Left renal cortex interstitium (tissue), 4 donors: ENCODE measurements at places on chromosomes 12 and 14. TPM values are rescaled to one million over a fixed set of nuclear protein-coding genes. Genes with fewer than 3 reads are reported as not detected.

CD4 gene
- 29.3 TPM for polyA plus RNA-seq

LUM gene
- 49.1 TPM for polyA plus RNA-seq

DAO gene
- 1.4 TPM for polyA plus RNA-seq

TAS2R50 gene
- polyA plus RNA-seq = 0.14 TPM

PRR4 gene
- polyA plus RNA-seq = 15.1 TPM

CAPZA3 gene
- polyA plus RNA-seq = 0.22 TPM

CIROP gene
- not detected for polyA plus RNA-seq

SLC5A8 gene
- polyA plus RNA-seq = 36.6 TPM

PPP4R4 gene
- 0.28 TPM for polyA plus RNA-seq

KLRD1 gene
- polyA plus RNA-seq = 0.55 TPM

OTOGL gene
- 0.76 TPM for polyA plus RNA-seq

DNA sequence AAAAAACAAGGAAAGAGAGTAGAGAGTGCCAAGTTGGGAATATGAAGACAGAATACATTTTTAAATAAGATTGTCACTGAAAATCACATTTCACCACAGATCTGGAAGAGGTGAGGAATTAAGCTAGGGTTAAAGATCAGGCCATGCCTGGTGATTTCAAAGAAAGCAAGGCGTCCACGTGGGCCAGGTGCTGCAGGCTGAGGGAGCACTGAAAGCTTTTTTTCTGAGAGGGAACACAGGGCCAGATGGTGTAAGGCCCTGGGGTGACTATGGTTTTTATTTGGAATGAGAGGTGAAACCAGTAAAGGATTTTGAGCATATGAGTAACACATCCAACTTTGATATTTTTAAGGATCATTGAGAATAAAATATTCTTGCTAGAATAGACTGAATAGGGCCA lies 20.9 kb downstream of the SYT1 start:
- DNase-seq = no peak

GRCh38 chr12:125528281-125528680 lies 463.0 kb downstream of the AACS start:
- DNase-seq = no peak

GRCh38 chr12:57477710-57478681 lies 1.7 kb downstream of the ARHGAP9 start:
- no peak for DNase-seq

GRCh38 chr14:84760489-84761126 lies 769.3 kb upstream of the FLRT2 start:
- no peak for DNase-seq

DNA sequence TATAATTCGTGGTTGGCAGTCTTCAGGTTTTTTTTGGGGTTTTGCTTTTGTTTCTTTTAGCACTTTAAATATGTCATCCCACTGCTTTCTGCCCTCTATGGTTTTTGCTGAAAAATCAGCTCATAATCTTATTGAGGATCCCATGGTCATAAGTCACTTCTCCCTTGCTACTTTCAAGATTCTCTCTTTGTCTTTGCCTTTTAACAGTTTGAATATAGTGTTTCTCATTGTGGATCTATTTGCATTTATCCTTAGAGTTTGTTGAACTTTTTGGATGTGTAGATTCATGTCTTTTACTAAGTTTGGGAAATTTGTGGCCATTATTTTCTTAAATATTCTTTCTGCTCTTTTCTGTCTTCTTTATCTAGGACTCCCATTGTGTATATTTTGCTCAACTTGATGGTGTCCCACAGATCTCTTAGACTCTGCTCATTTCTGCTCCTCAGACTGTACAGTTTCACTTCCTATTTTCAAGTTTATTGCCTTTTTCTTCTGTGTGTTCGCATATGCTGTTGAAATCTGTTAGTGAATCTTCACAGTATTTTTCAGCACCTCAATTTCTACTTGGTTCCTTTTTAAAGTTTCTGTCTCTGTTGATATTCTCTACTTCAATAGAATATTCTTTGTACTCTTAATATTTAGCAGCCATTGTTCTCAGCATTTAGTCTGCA lies 70.8 kb downstream of the WNK1 start:
- DNase-seq = no peak

- DNase-seq = no peak
Measured at GRCh38 chr14:47590767-47591495, 84.5 kb downstream of the MDGA2 start.

GRCh38 chr12:110314308-110314707 lies 33.3 kb downstream of the ATP2A2 start:
- no peak for DNase-seq

DNA sequence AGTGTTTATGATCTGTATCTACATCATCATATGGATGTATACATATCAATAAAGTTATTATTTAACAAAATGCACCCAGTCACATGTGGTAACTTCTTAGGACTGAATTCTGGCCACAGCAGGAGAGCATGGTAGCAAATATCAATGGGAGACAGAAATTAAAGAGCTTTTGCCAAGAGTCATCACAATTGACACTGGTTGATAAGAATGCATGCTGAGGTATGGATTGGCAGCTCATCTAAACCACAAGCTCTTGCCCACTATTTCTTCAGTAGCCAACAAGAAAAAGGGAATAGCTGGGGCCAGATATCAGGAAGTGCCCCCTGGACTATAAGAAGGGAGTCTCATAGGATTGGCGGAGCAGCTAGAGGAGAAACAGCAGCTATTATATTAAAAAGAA lies 9.4 kb upstream of the PTGR2 start:
- no peak for DNase-seq

- no peak for DNase-seq
Measured at GRCh38 chr14:103070971-103071542, 13.0 kb upstream of the LBHD2 start.

GRCh38 chr12:8145754-8146441 lies 10.9 kb upstream of the ZNF705A start:
- no peak for DNase-seq

GRCh38 chr12:15754233-15754632 lies 35.0 kb downstream of the EPS8 start:
- DNase-seq = no peak
